ENCODE measurements at places on chromosomes 2 and 18.
A peak's percentile ranks its signal among the peaks of the same experiment; 100 is the strongest.

GRCh38 chr18:61471541-61471940 is 138.3 kb downstream of the CDH20 start:
- peak; percentile 8 for DNase-seq

DNA sequence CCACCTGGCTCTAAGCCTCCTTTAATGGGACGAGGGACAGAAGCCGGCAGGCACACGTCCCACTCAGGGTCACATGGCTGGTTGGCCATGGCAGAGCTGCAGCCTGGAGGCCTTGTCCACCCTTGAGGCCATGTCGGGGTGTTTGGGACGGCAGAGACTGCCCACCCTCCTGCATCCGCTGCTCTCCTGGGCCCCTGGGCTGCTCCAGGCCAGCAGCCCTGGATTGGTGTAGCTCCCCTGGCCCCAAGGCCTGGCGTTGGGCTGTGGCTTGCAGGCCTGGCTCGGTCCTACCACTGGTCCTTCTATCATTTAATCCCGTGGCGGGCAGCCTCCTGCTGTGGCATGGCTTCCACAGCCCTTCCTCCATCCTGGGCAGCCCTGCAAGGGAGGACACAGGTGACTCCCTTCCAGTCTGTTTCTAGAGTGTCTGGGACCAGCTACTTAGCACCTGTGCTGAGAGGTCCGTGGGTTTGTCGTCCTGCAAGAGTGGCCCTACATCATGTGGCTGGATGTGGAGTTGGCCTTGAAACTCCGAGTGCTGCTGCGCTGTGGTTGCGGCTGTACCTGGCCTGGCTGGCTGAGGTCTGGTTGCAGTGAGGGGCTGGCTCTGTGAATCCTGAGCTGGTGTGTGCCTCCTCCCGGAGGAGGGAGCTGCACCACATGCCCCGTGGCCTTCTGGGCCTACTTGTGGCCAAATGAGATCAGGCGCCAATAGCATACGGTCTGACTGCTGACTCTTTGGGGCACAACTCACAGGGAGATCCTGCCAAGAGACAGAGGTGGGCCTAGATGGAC is 67.3 kb downstream of the SH3RF3 start:
- DNase-seq, result no peak

- no peak for DNase-seq
Observed at GRCh38 chr2:113679457-113679856, 52.4 kb downstream of the RABL2A start.

- DNase-seq, result peak; percentile 19
Observed at GRCh38 chr2:174235680-174236079, 12.7 kb downstream of the OLA1 start.

GRCh38 chr2:116477229-116477628 is 1337.3 kb upstream of the DDX18 start:
- DNase-seq, result no peak

DNA sequence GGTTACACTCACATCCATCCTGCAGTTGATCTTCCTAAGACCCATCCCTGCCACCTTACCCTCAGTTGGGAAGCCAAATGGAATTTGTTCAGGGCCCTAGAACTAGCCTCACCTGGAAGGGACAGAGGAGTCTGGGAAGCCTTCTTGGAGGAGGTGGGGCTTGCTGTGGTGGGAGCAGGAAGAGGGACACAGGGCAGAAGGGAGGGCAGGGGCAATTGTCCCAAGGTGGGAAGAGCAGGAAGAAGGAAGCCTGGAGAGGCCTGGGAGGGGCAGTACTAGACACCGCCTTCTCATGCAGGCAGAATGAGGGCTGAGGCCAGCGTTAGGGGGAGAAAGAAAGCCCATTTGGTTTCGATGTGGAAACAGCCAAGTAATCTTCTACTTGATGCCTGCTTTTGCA is 34.1 kb upstream of the ASPRV1 start:
- no peak for DNase-seq

GRCh38 chr2:231018184-231018583 is 19.1 kb upstream of the C2orf72 start:
- DNase-seq, result no peak

DNA sequence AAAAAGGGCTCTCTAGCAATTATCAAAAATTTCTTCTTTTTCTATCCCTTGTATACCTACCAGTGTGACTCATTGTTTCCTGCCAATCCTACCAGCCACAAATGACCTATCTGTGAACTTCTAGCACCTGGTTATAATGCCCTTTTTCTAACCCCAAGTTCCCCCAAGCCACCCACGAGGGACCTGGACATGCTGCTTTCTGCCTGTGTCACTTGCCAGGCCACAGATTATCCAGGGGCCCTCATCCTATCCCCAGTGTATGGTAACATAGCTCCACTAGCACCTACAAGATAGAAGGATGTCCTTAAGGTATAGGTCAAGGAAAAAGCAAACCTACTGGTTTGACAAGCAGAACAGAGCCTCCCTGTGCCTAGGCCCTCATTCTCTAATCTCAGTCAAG is 26.8 kb downstream of the AAK1 start:
- DNase-seq, result no peak

- no peak for DNase-seq
Observed at GRCh38 chr2:221377066-221377465, 195.0 kb downstream of the EPHA4 start.

- peak; percentile 41 for DNase-seq
Observed at GRCh38 chr18:57727952-57728807, 74.9 kb downstream of the ATP8B1 start.

DNA sequence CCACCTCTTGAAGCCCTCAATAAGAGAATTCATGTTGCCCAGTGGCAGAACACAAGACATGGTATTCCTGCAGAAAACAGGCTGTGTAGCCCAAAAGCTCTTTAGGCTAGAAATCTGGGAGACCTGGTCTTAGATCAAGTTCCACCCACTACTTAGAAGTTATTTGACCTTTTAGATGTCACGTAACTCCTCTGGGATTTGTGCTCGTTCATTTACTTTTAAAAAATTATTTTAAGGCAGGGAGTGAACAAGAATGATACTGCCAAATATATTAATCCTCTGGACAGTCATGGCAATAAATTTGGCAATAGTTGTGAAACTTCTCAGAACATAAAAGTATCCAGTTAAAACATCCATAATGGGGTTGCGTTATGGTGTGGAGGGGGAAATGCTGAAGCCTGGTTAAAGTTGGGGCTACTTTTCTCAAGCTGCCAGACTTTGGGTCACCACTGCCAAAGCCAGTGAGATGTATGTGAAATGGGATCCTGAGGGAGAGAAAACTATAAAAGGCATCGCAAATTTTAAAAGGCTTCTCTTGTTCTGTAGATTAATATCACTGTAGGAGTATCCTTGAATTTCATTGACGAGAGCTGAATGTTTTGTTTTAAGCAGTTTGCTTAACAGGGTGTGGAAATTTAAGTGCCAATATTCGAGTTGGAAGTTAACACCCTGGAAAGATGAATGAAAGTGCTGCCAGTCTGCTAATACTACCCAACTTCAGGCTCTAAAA is 15.8 kb downstream of the DAPL1 start:
- peak; percentile 10 for DNase-seq

- peak; percentile 92 for DNase-seq
Observed at GRCh38 chr18:2325308-2325849, 245.9 kb downstream of the METTL4 start.

- no peak for DNase-seq
Observed at GRCh38 chr2:105581555-105581944, 163.2 kb upstream of the NCK2 start.

- no peak for DNase-seq
Observed at GRCh38 chr18:13621446-13621849, 104.9 kb downstream of the FAM210A start.

DNA sequence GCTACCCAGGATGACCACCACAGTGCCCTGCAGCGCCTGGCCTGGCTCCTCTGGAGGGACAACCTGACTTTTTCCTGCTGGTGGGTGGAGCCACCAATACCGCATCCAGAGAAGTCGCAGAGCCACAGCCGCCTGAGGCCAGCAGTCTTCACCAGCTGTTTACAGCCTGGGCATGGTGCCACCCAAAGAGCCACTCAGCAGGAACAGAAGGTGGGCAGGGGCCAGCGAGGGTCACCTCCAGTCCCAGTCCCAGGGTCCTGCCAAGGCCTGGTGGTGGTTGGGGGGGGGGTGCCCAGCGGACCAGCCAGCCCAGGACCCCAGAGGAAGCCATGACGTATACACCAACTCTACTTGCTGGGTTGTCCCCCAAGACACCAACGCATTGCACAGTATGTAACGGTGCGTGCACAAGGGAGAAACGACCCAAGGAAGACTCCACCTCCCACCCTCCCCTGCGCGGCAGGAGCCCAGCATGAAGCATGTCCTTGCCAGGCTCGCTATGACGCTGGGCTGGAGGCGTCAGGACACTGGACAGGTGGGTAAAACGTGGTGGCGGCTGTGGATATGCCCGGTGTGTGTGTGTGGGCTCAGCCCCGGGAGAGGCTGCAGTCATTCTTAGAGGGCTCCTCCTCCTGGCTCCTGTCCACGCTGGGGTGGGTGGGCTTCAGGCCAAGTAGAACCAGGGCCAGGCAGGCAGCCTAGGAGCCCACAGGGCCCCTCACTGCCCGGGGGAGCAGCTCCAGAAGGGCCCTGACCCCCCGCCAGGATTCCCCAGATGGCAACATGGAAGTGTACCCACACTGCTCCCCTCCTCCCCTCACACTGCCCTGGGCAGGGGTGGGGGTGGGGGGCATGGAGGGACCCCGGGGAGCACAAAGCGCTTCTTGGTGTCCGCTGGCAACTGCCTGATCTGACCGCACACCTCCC is 49.3 kb downstream of the HS6ST1 start:
- DNase-seq, result no peak

DNA sequence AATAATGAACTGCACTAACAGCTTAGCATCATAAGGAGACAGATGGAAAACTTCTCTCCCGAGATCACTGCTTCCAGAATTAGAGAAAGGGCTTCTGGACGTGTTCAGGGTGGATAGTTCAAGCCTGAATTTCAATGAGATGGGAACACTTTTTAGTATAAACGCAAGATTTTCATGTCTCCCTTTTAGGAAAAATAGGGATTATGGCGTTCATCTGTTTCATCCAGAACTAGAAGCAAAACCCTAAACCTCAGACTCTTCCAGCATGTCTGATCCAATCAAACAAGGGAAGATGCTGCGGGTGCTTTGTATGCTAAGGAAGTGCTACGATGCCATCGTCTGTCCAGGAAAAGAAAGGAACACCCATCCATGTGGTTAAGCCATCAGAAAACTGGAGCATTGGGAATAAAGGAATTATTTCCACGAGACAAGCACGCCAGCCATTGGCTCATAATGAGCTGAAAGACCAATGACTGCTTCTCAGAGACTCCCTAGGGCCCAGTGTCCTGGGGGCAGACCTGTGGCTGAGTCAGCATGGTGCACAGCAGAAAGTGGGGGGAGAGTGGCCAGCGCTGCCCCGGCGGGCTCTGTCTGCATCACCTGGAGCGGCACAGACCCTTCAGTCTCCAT is 65.9 kb upstream of the AFF3 start:
- DNase-seq, result peak; percentile 11

GRCh38 chr18:44934901-44935300 is 254.2 kb downstream of the SETBP1 start:
- no peak for DNase-seq

DNA sequence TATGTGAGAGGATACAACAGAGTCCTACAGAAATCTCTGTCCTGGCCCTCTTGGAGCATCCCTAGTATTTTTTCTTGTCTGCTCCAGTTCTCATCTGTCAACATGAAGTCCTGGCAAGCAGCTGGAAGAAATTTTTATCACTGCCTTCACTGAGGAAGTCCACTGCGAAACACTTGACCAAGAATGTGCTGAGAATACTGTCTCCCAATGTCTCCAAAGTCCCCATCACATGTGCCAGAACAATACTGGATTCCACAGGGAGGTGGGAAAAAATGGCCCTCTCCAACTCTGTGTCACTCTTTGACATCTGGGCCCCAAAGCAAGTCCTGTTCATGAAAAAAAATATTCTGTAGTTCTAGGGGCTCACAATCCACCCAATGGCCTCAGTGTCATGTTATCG is 32.8 kb upstream of the PGAP1 start:
- no peak for DNase-seq

DNA sequence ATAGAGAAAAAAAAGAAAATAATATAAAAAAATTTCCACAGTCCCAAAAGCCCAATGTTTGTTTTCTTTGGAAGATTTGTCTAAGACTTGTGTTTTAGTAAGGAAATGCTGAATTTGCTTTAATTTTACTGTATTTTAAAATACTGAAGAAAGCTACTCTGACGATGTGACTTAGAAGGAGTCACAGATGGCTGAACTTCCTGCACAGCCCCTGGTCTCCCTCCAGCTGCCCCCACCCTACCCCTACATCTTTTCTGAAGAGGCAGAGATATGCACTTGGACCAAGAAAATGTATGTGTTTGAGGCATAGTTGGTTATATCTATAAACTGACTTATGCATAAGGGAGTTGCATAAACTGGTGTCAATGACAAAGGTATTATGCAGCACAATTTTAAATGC is 172.3 kb downstream of the CDH2 start:
- DNase-seq, result no peak

DNA sequence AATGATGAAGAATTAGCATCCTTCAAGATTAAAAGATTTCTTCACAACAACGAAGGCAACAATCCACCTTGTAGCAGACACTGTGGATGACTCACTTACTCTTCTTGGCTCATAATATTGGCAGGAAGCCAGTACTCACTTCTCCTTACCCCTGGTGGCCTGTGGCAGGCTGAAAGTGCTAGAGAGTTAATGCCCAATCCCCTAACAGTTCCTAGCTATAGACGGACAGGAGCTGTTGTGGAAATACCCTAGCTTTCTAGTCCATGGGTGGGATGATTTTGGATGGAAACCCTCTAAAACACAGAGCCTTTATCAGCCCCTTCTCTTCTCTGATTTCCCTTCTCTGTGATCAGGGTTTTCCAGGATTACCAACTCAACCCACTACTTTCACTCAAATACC is 128.6 kb upstream of the NYAP2 start:
- DNase-seq, result peak; percentile 46

DNA sequence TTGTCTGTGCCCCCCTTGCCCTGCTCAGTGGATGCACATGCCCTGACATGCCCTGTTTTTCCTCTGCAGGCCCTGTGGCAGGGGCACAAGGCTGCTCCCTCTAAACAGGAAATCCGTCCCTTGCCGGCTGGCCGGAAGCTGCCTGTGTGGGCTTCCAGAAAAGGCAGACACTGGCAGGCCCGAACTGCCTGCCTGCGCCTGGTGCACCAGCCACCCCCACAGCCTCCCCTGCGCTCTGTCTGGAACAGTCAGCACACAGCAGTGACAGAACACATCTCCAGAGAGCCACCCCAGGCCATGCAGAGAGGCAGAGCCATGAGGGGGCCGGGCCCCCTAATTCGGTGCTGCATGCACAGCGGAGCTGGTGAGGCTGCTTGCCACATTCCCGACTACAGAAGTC is 33.5 kb downstream of the LOXHD1 start:
- DNase-seq, result no peak

- peak; percentile 78 for DNase-seq
Observed at GRCh38 chr2:224837558-224837957, 121.4 kb upstream of the CCDC195 start.

GRCh38 chr2:65530547-65531320 is 98.3 kb upstream of the SPRED2 start:
- DNase-seq, result peak; percentile 62

DNA sequence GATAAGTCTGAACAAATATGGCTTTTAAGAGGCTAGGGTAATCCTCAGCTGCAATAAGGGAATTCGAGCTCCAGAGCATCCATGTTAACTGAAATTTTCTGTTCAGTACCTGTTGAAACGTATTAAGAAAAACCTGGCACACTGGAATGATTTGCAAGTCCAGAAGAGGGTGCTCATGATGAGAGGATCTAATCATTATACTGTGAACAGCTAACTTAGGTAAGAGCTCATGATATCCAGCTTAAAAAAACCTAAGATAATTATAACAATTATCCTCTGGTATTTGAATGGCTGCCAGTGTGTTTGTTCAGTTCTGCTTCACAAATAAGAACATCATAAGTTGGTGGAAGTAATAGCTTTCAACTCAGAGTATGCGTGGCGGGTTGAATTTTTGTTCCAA is 1118.3 kb upstream of the DDX18 start:
- DNase-seq, result no peak
